ENCODE measurements at places on chromosomes 4 and X.

DNA sequence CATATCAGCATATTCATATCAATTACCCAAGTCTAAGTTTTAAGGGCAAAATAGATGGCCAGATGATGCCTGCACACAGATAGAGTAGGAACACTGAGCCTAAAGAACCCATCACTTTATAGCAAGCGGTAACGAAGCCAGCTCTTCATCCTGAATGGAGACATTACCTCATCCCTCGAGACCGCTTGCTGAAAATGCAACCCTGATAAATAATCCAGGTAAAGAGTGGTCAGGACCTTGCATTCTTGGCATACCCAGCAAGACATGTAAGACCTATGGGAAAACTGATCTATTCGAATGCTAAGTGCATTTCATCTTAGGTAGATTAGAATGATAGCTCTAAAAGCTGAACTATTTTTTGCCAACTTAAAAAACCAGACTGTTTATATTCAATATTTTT, 25.3 kb downstream of the DCHS2 start:
- DNase-seq, result no peak

DNA sequence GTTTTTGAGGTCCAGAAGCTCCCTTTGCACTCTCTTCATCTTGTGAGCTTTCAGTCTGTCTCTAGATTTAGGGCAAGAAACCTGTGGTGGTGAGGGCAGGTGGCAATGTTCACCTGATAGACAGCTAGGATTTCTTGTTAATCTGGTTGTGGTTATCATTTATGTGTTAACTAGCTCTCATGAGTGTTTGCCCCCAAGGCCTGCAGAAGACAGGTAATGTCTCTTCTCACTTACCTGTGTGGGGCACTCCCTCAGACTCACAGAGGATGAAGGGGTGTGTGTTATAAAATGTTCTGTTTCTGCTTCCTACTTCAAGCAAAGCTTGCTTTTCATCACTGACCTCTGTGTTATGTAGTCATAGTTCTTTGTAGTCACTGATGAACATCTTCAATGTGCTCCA, 17.8 kb downstream of the EGF start:
- DNase-seq, result no peak

- DNase-seq, result no peak
Observed at GRCh38 chrX:20623448-20623847, 356.7 kb upstream of the RPS6KA3 start.

- DNase-seq, result no peak
Observed at GRCh38 chrX:38583181-38583580, 21.8 kb downstream of the TSPAN7 start.

DNA sequence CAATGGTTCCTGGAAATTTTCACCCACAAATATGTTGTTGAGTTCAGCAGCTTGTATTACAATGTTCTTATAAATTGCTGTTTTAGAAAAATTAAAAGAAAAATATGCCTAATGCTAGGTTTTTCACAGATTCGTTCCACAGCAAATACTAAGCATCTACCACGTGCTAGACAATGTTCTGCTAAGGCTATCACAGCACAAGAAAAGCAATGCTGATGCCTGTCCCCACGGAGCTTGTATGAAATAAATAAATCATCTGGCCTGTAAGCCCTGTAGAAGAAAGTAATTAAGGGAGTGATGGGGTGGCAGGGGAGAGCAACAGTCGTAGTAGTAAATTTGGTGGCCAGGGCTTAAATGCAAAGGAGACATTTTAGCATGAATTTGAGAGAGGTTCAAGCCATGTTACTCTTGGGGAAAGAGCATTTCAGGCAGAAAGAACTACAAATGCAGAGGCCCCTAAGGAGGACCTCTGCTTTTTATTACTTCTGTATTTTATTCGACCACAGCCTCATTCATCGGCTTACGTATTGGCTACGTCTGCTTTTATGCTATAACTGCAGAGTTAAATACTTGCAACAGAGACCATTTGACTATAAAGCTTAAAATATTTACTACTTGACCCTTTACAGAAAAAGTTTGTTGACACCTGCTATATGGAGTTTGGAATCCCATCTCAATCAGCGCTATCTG, 36.3 kb downstream of the ARAP2 start:
- no peak for DNase-seq

- DNase-seq, result no peak
Observed at GRCh38 chr4:85862896-85863295, 387.9 kb downstream of the ARHGAP24 start.

- no peak for DNase-seq
Observed at GRCh38 chr4:135508006-135508714, 1306.6 kb upstream of the PABPC4L start.

DNA sequence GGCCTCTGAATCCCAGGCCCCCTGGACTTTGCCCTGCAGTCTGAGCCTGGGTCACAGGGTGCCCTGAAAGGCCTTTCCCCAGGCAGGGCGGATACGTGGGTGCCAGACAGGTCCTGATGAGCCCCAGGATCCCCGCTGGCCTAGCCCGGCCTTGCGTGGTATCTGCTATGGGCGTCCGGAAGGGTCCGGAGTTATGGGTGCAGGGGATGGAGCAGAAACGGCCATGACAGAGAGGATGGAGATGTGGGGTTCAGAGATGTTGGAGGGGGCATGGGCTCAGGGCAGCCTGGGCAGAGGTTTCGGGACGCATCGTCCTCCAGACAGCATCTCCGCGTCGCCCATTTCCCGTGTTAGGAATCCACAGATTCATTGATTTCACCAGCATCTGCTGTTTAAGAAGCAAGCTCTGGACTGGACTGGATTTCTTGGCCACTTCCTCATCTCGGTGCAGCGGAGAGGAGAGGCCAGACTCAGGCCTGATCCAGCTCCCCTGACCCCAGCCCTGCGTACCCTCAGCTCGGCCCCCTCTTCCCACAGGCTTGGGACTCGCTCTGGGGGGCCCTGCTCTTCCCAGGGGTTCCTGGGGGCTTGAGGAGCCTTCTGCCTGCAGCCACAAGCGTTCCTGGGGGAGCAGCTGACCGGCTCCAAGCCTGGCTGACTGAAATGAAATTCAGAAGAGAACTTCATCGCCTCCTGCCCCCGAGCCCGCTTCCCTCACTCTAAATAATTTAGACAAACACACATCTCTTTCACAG, 86.9 kb upstream of the ADRA2C start:
- DNase-seq, result no peak

GRCh38 chr4:111864066-111864465, 281.2 kb upstream of the FAM241A start:
- DNase-seq, result no peak

DNA sequence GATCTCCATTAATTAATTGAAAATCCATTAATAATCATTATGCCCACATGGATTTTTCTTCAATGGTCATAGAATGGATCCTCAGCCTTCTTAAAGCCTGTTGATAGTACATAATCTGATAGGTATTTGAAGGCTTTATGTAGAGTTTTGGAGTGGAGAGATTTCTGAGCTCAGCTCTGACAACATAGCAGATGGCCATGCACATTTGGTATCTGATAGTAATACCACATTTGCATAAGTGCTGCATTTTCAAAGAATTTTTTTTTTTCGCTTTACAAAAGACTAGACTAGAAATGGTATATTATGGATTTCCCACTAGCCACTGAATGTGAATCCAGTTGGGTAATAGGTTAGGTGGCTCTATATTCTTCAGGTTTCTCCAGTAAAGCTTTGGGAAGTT, 440.6 kb downstream of the FGF13 start:
- DNase-seq, result no peak

DNA sequence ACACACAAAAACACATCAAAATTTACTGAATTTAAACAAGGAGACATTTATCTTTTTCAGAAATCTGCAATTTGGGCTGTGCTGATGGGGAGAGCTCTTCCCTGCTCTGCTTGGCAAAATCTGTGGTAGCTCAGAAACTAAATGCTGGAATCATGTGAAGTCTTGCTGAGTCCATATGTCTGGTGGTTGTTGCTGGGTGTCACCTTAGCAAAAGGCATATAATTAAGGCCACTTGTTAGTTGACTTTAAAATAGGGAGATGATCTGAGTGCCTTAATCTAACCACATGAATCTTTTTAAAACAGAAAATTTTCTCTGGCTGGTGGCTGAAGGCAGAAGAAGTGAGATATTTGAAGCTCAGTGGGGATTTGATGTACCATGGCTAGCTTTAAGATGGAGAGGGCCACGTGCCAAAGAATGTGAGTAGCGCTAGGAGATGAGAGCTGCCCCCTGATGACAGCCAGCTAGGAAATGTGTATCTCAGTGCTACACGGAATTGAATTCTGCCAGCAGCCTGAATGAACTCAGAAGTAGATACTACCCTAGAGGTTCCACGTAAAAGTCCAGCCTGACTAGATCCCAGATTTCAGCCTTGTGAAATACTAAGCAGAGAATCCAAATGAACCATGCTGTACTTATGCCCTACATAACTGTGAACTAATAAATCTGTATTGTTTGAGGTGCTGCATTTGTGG, 7.6 kb upstream of the GUF1 start:
- DNase-seq, result no peak

GRCh38 chr4:140662082-140662869, 93.5 kb upstream of the UCP1 start:
- no peak for DNase-seq

- DNase-seq, result no peak
Observed at GRCh38 chr4:25563071-25563564, 92.5 kb upstream of the SLC34A2 start.

GRCh38 chr4:14902342-14902741, 99.9 kb upstream of the CPEB2 start:
- no peak for DNase-seq

DNA sequence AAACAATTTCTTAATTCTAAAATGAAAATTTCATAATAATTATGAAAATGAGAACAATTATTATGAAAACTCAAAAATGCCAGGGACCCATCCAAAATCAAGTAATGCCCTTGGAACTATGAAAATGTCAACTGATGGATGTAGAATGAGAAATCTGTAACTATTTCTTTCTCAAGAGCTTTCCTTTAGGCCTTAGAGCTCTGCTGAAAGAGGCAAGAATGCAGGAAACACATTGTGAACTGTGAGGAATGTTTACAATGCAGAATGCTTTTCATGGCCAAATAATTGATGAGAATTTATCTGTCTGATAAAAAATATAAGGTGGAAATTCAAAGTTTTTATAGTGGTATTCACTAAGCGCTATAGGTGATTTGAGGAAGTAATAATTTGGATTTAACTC, 207.1 kb upstream of the PCDH18 start:
- no peak for DNase-seq

GRCh38 chr4:110310795-110311194, 112.4 kb upstream of the ELOVL6 start:
- DNase-seq, result no peak
